ENCODE measurements at places on chromosomes 2 and 18.
A peak's percentile ranks its signal among the peaks of the same experiment; 100 is the strongest.

GRCh38 chr2:90207454-90208058 lies 1516.1 kb downstream of the RPIA start:
- no peak for DNase-seq

- DNase-seq: no peak
These were observed 36.6 kb upstream of the DYNC2LI1 start for GRCh38 chr2:43737097-43737854.

DNA sequence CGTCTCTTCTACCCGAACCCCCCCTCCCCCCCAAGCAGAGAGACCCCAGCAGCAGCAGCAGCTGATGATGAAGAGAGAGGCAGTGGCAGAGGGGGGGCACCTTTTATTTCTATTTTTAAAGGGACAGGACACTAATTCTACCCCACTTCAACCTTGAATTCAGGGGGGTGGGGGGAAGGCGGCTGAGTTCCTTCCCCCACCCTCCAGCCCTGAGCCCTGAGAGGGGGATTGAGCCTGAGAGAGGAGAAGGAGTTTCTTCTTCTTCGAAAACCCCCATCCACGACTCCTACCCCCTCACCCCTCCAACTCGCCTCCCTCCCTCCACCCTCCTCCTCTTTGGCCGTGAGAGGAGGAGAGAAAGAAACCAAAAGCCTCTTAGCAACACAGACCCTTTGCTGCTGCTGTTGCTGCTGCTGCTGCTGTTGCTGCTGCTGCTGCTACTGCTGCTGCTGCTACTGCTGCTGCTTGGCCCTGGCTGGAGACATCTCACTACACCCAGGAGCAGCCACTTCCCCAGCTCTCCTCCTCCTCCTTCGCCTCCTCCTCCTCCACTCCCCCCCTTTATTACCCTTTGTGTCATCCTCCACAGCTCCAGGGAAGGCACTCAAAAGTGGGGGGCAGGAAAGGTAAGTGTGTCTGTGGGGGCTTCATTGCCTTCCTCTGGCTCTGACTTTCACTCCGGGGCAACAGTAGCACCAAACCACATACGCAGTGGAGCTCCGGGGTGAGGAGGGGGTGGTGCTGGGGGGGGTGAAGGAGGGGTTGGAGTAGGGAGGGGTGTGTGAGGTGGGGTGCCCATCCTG lies at the start of gene MBD5:
Gene MBD5 (plus strand): TSS at position 33 of the 803 bp plus-strand sequence.
- no peak for DNase-seq

- DNase-seq: no peak
These were observed 15.1 kb upstream of the MBOAT2 start for GRCh38 chr2:9018534-9018933.

- no peak for DNase-seq
These were observed 150.2 kb upstream of the SPATS2L start for GRCh38 chr2:200156166-200156835.

DNA sequence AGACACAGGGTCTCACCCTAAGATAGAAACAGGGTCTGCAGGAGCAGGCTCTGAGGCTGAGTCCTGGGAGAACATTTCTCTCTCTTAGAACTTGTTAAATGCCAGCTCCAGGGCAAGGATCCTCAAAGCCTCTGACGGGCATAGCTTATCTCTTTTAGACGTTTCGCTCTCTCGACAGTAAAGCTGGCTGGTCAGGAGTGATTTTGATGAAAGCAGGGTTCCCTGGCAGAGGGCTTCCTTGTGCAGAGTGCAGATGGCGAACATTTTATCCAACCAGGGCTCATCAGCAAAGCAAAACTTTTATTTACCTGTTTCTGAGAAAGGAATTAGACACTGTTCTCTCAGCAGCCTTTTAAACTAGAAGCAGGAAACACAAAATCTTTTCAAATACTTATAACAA lies 350.8 kb downstream of the ALK start:
- no peak for DNase-seq

DNA sequence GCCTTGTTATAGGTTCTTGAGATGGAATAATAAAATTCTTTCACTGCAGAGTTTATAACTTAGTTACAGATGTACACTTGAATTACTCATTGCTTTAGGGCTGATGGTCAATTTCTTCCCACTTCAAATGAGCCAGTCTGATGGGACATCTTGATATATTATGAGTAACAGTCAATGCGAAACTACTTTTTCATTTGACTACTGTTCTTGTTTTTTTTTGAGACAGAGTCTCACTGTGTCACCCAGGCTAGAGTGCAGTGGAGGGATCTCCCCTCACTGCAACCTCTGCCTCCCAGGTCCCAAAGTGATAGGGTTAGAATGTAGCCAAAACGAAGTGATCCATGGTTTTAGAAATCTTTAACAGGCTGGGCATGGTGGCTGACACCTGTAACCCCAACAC lies 57.1 kb downstream of the ST3GAL5 start:
- DNase-seq: no peak

- DNase-seq: no peak
These were observed 43.2 kb upstream of the SEMA4C start for GRCh38 chr2:96913117-96913397.

DNA sequence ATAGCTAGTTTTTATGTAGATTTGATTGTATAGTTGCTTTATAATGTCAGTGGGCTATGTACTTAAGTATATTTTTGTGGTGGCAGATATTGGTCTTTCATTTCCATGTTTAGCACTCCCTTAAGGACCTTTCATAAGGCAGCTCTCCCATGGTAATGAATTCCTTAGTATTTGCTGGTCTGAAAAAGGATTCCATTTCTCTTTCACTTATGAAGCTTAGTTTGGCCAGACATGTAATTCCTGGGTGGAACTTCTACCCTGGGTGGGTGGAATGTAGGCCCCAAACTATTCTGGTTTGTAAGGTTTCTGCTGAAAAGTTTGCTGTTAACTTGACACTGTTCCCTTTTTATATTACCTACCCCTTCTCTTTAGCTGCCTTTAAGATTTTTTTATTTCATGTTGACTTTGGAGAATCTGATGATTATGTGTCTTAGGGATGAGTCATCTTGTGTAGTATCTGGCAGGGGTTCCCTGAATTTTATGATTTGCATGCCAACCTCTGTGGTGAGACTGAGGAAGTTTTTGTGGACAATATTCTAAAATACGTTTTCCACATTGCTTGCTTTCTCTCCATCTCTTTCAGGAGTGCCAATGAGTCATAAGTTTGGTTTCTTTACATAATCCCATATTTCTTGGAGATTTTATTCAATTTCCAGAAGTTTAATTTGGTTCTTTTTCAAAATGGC lies 65.4 kb upstream of the VRK2 start:
- DNase-seq: peak; percentile 30

- no peak for DNase-seq
These were observed 32.0 kb downstream of the IMPA2 start for GRCh38 chr18:12013186-12013916.

GRCh38 chr2:190062053-190062452 lies 476 bp downstream of the MSTN start:
- no peak for DNase-seq

- DNase-seq: peak; percentile 66
These were observed 11.5 kb downstream of the SPRED2 start for GRCh38 chr2:65420712-65421431.

- peak; percentile 80 for DNase-seq
These were observed 10.4 kb upstream of the GALNT1 start for GRCh38 chr18:35571138-35571537.

DNA sequence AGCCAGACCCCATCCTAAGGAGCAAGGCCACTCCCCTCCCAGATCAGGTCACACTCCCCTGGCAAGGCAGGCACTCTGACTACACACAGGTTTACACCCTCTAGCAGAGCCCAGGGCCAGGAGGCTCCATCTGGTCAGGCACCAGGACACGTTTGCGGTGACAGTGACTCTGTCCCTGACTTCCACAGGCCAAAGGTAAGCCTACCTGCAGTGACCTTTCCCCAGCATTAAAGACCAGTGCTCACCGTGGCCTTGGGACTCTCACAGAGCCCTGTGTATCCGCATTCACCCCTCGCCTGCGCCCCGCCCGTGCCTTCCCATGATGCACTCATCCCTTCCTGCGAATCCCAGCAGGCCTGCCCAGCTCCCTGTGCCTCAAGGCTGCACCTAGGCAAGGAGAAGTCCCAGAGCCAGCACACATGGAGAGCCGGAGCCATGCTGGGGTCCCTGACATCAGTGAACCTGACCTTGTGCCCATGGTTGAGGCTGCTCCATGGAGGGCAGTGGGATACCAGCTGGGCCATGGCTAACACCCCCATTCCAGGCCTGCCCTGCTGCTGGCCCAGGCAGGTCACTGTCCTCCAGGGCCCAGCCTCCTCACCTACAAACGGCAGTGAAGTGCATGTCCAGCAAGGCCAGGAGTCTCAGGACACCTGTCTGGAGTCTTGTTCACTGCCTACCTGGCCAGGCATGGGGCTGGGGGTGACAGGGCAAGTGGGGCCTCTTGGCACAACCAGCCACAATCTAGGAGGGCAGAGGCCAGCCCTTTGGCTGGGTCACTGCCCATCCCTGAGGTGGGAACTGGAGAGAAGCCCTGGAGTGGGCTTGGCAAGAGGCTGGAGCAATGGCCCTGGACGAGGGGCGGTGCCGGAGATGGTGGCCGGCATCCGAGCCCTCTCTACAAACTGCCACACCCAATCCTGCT lies 3.0 kb downstream of the NEURL3 start:
- no peak for DNase-seq

- DNase-seq: no peak
These were observed 207.7 kb downstream of the OSR1 start for GRCh38 chr2:19150726-19151125.

- no peak for DNase-seq
These were observed 86.7 kb upstream of the TMEM18 start for GRCh38 chr2:763766-764525.

DNA sequence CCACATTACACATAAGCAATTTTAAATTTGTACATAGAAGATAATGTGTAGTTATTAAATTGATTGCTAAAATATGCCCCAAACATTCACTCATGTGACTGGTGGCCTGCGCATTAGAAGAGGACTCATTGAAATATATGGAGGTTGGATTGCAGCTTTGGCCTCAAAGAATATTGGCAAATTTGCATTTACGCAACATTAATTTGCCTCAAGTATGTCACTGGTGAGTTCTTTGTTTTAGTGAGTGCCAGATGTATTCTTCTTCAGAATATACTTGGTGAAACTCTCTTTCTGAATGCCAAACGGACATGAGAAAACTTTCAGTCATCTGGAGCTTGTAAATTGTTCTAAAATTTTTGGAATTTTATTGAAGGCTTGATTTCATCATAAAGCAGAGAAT lies 5.9 kb upstream of the EFEMP1 start:
- DNase-seq: no peak

- peak; percentile 85 for DNase-seq
These were observed 8.9 kb upstream of the GALNT1 start for GRCh38 chr18:35572644-35573043.

DNA sequence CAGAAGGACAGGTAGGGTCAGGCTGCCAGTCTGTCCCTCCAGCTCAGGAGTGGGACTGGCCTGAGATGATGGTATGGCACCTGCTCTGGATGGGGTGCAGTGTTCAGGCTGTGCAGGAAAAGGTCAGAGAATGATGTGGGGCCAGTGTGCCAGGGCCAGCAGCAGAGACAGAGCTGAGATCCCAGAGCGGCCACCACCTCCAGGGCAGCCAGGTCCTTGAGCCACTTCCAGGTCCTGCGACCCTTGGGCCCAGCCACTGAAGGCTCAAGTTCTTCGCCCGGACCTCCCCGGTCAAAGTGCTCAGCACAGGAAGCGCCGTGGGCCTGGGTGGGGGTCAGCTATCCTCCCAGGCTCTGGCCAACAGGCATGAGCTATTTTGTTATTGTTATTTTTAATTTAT lies 12.1 kb upstream of the ARMC9 start:
- DNase-seq: no peak

GRCh38 chr2:41445865-41446264 lies 602.0 kb upstream of the PKDCC start:
- no peak for DNase-seq

GRCh38 chr2:58046585-58047372 lies at the start of gene VRK2:
VRK2 (plus strand) TSS chr2:58046806; CDS start chr2:58048832, 2,026 bp downstream.
- DNase-seq: peak; percentile 87

DNA sequence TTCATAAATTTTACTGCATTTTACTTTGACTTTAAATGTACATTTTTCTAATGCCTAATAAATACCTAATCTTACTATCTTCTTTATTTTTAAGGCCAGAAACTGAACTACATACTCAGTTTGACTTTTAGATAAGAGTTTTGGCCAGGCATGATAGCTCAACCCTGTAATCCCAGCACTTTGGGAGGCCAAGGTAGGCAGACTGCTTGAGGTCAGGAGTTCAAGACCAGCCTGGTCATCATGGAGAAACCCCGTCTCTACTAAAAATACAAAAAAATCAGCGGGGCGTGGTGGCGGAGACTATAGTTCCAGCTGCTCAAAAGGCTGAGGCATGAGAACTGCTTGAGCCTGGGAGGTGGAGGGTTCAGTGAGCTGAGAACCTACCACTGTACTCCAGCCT lies 9.1 kb downstream of the ATF2 start:
- no peak for DNase-seq

DNA sequence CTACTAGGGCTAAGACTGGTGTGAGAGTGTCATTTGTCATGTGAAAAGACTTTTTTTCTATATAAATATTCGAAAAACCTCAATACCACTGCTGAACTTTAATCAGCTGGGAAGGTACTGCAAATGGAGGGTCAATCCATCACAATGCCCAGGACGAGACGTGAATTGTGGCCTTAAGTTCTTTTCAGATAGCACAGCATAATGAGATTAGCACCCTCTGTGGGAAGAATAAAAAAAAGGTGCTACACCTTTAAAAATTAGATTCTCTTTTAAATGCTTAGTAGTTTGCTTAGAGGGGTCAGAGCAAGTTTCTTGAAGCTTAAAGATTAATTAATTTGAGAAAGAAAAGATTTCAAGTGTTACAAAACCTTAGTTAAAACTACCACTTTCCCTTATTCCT lies 5.6 kb downstream of the LRRTM1 start:
- DNase-seq: no peak

- no peak for DNase-seq
These were observed 47.6 kb downstream of the COL5A2 start for GRCh38 chr2:189131991-189132390.

DNA sequence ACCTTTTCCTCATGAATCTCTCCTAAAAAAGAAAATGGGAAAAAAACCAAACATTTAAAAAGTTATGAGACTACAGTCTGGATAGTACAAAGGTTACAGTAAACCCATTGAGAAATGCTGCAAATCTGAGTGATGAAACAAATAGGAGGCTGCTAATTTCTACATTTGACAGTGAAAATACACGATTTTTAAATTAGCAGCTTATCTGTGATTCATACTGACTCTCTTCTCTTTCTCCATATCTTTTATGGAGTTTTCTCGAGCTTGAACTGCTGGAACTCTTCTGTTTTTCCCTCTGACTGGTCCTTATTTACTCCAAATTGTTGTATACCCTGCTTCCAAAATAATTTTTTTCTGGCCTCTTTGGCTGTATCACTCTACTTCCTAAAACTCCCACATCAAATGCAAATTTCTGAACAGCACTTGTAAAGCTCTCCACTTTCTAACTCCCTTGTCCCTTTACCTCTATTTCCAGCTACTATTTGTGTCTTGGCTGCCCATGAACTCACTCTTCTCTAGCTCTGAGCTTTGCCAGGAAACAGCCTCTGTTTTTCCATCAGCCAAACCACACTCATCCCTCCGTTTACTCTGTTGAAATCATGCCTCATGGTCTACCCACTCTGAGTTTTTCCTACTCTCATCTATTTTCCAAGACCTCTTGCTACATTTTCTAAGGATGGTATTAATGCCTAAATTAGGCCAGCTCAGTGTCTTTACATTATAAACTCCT lies 73.7 kb downstream of the RBMS1 start:
- DNase-seq: no peak

Data from foreskin melanocyte (primary cell).